ENCODE measurements at places on chromosomes 3 and 15.

DNA sequence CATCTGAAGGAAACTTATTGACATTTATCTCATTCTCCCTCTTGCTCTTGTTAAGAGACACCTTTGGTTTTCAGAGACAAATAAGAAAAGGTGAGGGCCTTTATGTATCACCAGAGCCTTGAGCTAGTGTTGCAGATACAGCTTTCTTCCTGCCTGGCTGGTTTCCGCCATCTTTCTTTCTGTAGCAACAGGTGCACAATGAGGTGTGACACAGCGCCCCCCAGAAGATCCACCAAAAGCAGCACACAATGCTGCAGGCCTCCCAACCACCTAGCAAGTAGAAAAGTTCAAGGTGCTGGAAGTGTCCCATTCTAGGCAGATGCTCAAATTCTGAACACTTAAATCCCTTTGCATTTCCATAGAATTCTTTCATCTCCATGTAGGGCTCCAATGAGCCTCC lies 106.6 kb downstream of the FOXP1 start:
- no peak for DNase-seq

DNA sequence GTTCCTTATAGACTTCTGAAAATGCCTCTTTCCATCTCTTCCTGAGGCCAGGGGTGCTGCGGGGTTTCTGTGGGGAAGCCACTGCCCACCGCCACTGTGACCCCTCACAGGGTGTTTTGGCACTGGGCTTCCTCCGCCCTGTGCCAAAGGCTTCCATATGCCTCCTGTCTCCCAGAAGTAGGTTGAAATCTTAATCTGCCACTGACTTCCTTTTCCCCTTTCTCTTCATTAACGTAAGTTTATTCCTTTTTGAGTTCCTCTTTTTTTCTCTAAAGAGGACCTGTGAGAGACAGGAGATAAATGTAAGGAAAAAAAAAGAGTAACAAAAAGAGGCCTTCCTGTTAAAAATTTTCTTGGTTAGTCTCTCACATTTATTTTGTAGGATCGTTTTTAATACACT lies 220.5 kb downstream of the CTNNB1 start:
- no peak for DNase-seq

DNA sequence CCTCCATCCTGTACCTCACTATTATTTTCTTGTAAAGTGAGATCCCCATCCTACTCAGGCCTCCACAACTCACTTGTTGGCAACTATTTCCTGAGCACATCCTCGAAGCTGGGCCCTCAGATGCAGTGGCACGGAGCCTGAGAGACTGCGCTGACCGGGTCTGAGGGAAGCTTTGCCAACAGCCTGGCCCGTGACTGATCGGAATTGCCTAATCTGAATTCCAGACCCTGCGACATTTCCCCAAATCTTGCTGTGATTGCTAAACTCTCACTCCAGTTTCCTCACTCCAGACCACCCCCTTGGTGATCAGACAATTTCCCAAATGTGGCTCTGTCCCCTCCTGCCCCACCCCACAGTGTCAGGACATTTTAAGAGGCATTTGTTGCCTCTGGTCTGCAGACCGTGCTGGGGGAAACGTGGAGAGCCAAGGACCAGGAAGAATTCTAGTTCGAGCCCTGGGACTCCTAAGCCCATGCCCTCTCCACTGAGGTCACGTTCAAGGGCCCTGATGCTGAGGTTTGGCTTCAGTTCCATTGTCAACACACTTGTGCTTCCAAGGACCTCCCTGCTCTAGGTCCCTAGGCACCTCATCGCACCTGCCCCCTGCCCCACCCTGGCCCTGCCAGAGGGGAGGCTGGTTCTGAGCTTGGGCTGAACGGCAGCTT lies 22.8 kb downstream of the KLHL25 start:
- no peak for DNase-seq

- DNase-seq, result no peak
These were observed 886.8 kb downstream of the FHIT start for GRCh38 chr3:60364475-60364874.

DNA sequence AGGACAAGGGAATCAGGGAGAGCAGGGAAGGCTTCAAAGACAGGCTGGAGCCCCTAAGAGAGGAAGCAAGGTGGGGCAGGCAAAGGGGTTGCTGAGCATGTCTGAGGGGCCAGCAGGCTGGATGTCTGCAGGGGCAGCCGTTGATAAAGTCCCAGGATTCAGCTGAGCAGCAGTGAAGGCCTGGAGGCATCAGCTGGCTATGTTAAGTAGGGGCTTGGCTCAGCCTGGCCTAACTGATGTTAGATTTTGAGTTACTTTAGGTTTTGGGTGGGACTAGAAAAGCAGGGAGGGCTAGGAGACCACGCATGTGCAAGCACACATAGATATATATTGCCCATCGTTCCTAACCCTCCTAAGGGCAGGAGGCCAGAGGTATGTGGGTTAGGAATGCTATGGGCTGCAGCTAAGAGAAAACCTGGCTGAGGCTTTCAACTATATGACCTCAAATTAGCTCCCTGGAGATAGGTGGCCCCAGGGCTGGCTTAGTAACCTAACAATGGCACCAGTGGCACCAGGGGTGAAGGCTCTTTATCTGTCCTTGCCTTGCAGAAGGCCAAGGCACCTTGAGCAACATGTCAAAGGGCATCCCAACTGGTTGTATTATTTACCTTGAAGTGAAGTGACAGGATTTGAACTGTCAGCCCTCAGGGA lies 331.5 kb upstream of the CTDSPL start:
- no peak for DNase-seq

DNA sequence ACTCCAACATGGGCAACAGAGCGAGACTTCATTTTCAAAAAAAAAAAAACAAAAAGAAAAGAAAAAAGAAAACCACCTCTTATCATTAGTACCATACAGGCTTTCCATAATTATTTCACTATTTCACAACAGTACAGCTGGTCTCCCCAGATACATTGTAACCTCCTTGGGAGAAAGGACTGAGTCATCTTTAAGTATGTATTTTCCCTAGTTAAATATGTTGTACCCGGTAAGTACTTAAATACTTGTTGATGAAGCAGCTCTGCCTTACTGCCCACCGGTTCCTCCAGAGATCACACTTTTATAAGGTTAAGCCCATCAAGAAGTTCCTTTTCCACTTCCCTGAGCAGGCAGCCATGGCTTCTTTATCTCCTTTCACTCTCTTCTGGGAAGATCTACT lies 789.5 kb upstream of the CFAP20DC start:
- DNase-seq, result no peak

- no peak for DNase-seq
These were observed 8.6 kb downstream of the PARP9 start for GRCh38 chr3:122555275-122556071.

DNA sequence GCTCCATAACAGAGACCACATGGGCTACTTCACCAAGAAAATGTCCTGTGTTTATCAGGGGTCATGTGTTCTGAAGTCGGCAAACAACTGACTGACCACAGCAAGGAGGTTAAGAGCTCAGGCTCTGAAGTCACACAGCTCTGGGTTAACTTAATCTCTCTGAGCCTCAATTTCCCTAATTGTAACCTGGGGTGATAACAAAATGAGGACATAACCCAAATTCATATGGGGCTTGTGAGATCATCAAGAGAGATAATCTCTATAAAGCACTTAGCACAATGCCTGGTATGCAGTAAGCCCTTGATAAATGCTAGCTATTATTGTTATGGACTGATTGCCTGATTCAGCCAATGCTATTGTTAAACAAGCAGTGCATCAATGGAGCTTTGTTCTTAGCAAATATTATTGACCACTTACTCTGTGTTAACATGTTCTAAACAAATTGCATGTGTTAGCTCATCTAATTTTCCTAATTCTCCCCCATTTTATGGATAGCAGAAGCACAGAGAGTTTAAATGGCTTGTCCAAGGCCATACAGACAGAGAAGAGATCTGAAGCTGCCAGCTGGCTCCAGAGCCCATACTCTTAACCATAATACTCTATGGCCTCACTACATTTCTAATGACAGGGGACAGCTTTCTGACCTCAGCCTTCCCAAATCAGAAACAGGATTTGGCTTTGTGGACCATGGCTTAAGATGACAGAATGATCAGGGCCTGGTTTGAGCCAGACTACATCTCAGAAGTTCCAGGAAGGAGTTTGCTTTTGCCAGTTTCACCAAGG lies 78.3 kb downstream of the SHQ1 start:
- DNase-seq, result no peak

Measured in activated T-cell treated with anti-CD3 and anti-CD28 coated beads for 24 hours (primary cell).